ENCODE measurements at places on chromosomes 2 and 18.

DNA sequence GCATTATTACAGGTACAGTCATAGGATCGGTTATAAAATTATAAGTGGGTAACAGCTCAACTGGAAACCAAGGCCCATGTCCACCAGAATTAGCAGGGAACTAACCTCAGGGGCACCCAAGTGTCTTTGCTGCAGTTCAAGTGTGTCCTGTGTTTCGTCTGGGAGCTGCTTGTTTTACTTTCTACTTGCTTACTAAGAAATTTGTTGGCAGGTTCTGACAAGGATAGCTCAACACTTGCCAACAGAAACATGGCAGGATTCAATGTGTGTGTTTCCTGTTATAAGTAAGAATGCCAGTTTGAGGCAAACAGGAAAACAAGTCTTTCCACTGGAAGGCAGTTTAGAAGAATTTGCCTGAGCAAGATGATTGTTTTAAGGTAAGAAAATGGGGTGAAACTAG lies 104.5 kb downstream of the EPHA4 start:
- no peak for DNase-seq

- no peak for DNase-seq
Measured at GRCh38 chr18:25826823-25827222, 263.6 kb downstream of the SS18 start.

DNA sequence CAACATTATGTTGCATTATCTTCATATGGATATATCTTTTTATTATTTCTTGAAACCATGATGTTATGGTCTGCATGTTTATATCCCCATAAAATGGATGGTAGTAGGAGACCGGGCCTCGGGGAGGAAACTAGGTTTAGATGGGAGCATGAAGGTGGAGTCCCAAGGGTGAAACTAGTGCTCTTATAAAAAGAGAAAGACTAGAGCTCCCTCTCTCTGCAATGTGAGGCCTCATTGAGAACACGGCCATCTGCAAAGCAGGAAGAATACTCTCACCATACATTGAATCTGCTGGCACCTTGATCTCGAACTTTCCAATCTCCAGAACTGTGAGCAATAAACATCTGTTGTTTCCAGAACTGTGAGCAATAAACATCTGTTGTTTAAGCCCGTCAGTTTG lies 64.0 kb downstream of the NXPH2 start:
- DNase-seq, result no peak

DNA sequence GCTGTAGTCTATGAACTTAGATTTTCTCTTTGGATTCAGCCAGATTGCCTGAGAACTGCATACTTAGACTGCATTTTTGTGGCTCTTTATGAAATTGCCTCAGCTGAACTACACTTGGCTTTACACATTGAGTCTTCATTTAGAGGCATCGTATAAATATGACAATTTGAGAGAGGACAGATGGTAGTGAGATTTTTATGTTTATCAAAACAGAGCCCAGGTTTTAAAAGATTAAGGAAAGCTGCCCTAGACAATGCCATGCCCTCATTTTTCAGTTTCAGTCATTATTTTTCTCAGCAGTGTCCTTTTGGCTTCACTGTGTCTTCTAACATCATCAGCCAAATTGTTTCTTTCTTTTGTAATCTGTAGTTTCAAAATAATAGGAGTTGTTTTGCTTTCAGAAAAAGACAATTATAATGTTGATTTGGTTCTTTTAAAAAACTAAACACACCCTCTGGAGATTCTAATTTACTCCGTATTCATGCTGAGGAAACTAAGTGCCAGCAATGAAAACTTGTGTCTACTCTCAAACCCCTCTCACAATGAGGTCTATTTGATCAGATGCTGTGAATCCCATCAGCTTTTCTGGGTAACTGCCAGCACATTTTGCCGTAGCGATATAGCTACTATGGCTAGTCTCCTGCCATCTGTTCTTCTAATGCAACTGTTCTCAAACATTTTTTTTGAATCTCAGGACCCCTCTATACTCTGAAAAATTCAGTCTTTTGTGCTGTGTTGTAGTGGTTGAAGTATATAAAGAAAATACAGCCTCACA lies 46.2 kb downstream of the TWSG1 start:
- no peak for DNase-seq

DNA sequence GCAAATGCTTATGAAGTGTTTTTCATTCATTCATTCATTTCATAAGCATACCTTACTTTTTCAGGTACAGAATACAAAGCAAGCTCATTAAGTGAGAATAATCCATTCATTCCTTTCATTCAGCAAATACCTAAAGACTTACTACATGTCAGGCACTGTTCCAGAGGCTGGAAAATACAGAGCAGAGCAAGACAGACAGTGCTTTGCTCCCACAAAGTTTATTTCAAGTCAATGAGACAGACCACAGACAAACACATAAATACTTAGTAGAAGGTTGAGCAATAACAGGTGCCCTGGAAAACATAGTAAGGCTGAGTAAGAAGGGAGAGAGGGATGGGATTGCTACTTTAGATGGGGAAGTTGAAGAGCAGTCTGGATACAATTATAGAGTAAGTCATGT lies 309.8 kb downstream of the C1D start:
- DNase-seq, result no peak

All from activated CD4-positive, alpha-beta T cell treated with anti-CD3 and anti-CD28 coated beads, Interleukin-2, amount 50 U/mL, for 24 hours (primary cell).